ENCODE measurements at places on chromosomes 7 and 10.

GRCh38 chr10:116098411-116099022, 174.5 kb downstream of the GFRA1 start:
- no peak for DNase-seq

GRCh38 chr7:127619681-127620405, 1.9 kb upstream of the PAX4 start:
- DNase-seq, result no peak

- DNase-seq, result no peak
Measured at GRCh38 chr7:111091593-111092358, 849 bp downstream of the LRRN3 start.

DNA sequence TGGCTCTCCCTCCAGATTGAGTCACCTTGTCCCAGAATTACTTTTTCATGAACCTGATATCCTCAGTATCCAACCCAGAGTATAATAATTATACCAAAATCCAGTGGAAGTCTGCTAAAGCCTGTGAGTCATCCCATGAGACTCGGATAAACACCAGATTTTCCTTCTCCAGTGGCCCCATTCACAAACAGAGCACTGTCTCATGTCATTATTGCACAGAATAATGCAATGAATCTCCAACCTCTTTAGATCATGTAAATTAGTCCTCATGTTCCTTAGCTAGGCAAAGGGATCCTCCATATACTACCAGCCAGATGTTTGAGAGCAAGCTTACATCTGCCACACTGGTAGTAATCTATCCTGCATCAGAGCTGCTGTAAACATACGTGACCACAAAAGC, 89.0 kb downstream of the AMPH start:
- no peak for DNase-seq

- no peak for DNase-seq
Measured at GRCh38 chr7:81207801-81208200, 288.9 kb upstream of the SEMA3C start.

- no peak for DNase-seq
Measured at GRCh38 chr7:27247452-27248426, 5.1 kb downstream of the EVX1 start.

GRCh38 chr7:45404622-45405021, 169.5 kb upstream of the ADCY1 start:
- no peak for DNase-seq

DNA sequence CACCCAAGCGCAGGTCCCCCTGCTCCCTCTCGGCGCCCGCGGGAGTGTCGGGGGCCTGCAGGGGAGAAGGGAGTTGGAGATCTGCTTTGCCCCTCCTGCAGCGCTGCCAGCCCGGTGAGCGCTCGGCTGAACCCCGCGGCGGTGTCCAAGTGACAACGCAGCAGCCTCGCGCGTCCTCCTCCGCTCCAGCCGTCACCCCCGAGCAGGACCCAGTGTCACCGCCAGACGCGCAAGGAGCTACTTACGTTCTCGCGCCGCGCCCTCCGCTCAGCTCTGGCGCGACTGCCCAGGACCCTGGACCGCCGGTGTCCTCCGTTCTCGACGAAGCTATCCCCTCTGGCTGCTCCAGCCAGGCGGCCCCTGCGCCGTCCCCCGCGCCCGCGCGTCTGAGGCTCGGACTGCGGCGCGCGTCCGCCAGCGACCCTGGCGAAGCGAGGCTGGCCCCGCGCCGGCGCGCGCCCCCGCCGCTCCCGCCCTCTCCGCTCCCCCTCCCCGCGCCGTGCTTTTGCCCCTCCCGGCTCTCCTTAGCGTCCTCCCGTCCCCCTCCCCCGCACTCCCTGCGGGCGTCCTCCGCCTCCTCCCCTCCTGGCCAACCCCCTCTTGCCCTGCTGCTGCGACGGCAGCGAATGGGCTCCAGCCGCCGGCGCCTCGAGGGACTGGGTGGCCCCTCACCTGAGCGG, at the start of gene NRCAM:
TSS of gene NRCAM (minus strand) at position 439 of the 680 bp plus-strand sequence. CDS start 216,372 bp downstream, outside the sequence.
- DNase-seq, result no peak

DNA sequence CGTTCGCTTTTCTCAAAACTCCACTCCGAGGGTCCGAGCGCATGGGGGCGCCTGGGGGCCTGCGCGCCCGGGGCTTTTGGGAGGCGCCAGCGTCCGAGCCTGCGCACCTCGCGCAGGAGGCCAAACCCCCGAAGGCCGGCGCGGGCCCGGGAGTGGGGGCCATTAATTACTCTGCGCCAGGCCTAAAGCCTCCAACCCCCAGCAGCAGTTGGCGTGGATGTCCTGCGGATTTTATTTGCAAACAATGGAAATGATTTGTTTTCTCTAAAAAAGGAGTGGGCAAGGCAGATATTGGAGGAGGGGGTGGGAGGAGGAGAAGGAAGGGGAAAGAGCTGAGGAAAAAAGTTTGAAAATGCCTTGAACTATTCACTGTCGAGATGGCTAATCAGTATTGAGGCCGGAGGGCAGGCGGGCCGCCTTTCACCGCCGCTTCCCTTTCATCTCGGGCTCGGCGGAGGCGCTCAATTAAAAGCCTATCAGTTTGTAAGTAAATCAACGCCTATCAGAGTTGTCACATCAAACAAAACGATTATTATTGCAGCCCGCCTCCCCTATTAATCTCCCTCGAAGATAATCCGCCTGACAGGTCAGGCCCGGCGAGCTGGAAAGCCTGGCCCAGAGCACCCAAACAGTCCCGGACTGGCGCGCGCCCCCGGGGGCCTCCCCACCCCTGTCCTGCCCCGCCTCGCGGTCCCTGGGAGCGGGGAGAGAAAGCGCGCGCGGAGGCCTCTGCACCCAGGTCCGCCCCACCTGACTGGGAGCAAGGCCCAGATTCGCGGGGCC, 3.4 kb upstream of the ZNF503 start:
- DNase-seq, result no peak

- no peak for DNase-seq
Measured at GRCh38 chr7:48171202-48171601, at the start of gene ABCA13. Gene ABCA13 (plus strand): TSS chr7:48171458. CDS start chr7:48171484, 26 bp downstream.

GRCh38 chr7:7304705-7305450, 122.5 kb downstream of the C1GALT1 start:
- no peak for DNase-seq

- DNase-seq, result no peak
Measured at GRCh38 chr10:24847112-24848070, 105.0 kb downstream of the PRTFDC1 start.

GRCh38 chr7:88664630-88665233, 94.8 kb upstream of the ZNF804B start:
- no peak for DNase-seq
